Activated CD4-positive, CD25-positive, alpha-beta regulatory T cell treated with anti-CD3 and anti-CD28 coated beads, Interleukin-2, amount 50 U/mL, for 16 hours (primary cell): ENCODE measurements at places on chromosomes 7 and 10.

DNA sequence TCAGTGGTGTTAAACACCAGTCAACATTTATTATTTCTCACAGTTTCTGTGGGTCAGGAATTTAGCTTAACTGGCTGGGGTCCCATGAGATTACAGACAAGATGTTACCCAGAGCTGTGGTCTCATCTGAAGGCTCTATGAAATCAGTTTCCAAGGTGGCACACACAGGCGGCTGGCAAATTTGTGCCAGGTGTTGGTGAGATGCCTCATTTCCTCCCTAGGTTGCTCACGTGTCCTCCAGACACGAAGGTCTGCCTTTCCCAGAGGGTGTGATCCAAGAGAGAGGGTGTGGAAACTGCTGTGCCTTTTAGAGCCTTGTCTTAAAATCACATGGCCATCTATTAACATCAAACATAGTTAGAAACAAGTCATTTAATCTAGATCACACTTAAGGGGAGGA is 209.0 kb downstream of the JCAD start:
- no peak for DNase-seq

DNA sequence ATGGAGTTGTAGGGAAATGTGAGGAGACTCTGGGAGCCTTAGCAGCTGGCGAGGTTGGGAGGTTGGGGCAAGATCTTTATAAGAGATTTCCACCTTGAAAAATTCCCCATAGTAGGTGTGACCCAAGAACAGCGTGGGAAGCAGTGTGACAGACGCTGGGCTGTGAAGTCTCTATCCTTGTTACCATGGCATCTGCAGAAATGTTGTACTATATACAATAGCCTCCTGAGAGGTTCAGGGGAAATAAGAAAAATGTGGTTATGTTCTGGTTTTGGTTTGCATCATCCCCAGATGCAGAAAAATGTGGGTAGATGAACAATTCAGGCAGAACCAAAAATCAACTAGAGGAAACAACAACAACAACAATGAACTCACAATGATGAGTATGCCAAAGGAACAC is 498.6 kb downstream of the SH2D4B start:
- no peak for DNase-seq

GRCh38 chr7:76009672-76010600 is 15.5 kb upstream of the TMEM120A start:
- DNase-seq, result no peak

DNA sequence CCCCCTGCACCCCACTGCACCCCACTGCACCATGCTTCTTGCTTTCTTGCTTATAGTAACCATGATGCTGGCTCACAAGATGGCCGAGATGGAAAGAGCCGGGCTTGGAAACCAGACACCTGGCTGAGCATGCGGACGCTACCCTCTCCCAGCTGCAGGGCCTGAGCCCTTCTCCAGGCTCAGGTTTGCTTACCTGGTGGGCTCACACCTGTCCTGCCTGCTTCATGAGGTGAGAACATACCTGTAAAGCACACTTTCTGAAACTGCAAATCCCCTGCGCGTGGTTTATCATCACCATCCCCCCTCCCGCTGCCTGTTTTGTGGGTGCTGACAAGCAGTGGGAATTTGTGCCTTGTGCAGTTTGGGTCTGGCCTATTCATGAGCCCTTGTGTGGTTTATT is 302.7 kb downstream of the GLRX3 start:
- no peak for DNase-seq

GRCh38 chr7:42175834-42176723 is 60.9 kb downstream of the GLI3 start:
- DNase-seq, result no peak

DNA sequence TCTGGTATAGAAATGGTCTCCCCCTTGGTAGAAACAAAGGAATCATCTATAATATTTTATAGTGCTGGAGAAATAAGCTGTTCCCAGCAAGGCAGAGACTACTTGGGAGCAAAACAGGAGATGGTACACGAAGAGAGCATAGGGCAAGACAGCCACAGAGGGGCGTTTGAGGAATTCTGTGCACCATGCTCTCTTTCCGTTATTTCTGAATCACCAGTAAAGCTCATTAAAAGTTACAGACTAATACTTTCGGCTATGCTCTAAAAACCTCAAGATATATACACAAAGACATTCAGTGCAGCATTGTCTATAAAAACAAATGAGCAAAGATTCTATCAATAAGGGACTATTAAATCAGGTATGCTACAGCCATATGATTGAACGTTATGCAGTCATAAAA is 68.5 kb upstream of the FHIP2A start:
- no peak for DNase-seq
